ENCODE measurements at places on chromosomes 13 and 19. TPM values are rescaled to one million over a fixed set of nuclear protein-coding genes. Genes with fewer than 3 reads are reported as not detected.

DNA sequence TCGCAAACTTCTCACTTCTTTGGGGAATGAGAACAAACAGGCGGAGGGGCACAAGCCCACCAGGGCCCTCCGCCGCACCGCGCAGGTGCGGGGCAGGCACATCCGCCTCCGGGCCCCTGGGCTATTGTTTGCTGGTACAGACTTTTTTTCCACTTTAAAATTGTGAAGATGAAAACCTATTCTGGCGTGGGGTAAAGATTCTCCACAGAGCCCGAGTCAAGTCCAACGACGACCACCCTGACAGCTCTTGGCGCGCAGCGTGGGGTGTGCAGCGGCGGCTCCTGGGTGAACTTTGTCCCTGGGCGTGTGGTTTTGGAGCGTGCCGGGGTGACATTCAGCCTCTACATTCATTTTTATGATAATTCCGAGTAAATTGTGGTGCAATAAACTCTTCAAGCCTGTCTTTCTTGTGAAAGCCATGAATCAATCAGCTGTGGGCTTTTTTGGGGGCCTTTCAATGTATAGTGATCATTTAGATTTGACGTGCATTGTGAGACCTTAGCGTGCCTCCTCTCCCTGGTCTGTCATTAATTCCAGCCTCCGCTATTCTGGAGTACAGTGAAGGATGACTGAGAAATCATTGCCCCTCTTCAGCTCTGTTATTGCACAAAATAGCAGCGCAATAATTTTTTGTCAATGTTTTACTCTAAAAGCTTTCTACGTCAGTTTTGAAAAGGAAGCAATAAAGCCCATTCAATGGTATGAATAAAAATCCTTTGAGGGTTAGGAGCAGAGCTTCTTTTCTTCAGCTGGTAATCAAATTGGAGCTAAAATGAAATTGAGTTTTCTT, 90.0 kb downstream of the TEX29 start:
- no peaks in the 10 kb centered on the region for H3K4me1 ChIP-seq
- no peak for DNase-seq
- no peaks in the 10 kb centered on the region for H3K27me3 ChIP-seq
- H3K4me3 ChIP-seq: no peak overlapping the region
- no peaks in the 10 kb centered on the region for H3K36me3 ChIP-seq

GRCh38 chr19:45643927-45644771, 5.0 kb upstream of the EML2 start:
- H3K4me1 ChIP-seq: peaks cover 55% of the 10 kb centered on the region
- no peaks in the 10 kb centered on the region for H3K27me3 ChIP-seq
- H3K36me3 ChIP-seq: no peaks in the 10 kb centered on the region
- no peak overlapping the region for H3K27ac ChIP-seq
- no peak for DNase-seq

Gene CGB2
- not detected for total RNA-seq

Gene DCT
- total RNA-seq: 0.53 TPM

DNA sequence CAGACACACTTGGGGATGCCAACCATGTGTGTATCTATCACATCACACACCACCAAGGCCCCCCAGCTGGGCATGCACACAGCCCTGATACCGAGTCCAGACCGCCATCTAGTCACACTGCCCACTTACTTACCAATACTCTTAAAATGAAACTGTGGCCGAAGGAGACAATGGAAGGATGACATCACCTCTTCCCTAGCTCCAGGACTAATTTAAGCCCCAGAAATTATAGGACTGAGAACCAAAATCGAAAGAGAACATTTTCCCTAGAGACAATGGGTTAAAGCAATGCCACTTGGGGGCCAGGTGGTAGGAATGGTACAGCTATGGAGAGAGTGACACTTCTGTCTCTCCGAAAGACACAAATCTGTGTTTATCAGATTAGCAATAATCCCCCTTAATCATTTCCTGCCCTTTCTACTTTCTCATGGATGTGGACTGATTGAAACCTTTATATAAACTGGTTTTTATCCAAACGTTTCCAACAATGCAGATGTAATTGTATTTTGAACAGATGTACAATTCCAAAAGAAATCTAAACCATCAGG, 663 bp upstream of the GGACT start:
- H3K27me3 ChIP-seq: no peaks in the 10 kb centered on the region
- peak overlapping the region; percentile 77 for H3K4me3 ChIP-seq
- H3K4me1 ChIP-seq: peaks cover 35% of the 10 kb centered on the region
- peak overlapping the region; percentile 42 for H3K27ac ChIP-seq
- no peak for DNase-seq

DNA sequence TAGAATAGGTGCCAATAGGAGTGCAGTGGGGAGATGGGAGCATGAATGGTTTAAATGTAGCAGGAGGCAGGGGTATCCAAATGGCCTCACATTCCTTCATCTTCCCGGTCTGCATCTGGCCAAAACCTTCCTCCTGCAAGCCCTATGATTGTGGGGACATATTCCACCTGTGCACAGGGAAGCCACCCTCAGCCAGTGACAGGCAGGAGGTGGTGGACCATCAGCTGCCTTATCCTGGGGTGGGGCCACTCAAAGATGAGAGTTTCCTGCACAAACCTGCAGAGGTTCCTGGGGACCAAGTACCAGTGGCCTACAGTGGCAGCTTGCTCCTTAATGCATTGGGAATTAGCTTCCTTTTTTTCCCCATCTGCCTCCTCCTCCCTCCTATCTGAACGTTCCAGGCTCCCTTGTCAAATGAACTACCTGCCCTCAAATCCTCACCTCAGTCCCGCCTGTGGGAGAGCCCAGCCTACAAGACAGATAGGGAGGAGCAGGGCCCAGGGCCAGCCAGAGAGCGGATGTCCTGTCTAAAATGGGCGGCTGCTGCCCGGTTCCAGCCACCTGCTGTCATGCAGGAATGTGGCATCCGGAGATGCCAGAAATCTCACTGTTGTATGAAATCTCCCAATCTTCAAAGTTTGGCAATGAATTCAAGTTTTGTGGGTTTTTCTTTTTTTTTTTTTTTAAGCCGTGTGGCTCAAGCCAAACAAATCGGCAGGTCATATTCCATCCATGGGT, 85.0 kb downstream of the TSHZ3 start:
- H3K27me3 ChIP-seq: no peaks in the 10 kb centered on the region
- H3K36me3 ChIP-seq: no peaks in the 10 kb centered on the region
- DNase-seq: no peak
- no peak overlapping the region for H3K27ac ChIP-seq
- no peak overlapping the region for H3K4me3 ChIP-seq
- no peaks in the 10 kb centered on the region for H3K4me1 ChIP-seq

DNA sequence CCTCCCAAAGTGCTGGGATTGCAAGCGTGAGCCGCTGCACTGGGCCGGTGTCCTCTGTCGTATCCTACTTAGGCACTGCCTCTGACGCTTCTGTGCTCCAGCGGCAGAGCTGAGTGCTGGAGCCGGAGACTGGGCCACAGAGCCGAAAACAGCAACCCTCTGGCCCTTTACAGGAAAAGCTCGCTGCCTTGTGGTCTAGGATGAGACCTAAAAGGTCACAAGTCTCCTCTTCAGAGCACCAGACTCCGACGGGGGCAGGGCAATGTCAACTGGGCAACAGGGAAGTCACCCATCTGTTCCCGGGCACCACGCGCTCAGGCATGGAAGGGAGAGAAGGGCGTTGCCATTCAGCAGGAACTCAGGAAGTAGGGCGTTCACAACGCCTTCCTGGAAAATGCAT, 91.7 kb downstream of the GADD45B start:
- H3K27me3 ChIP-seq: no peaks in the 10 kb centered on the region
- DNase-seq: no peak
- H3K27ac ChIP-seq: no peak overlapping the region
- H3K4me3 ChIP-seq: no peak overlapping the region
- H3K36me3 ChIP-seq: no peaks in the 10 kb centered on the region

Gene CFAP97D2
- not detected for total RNA-seq

DNA sequence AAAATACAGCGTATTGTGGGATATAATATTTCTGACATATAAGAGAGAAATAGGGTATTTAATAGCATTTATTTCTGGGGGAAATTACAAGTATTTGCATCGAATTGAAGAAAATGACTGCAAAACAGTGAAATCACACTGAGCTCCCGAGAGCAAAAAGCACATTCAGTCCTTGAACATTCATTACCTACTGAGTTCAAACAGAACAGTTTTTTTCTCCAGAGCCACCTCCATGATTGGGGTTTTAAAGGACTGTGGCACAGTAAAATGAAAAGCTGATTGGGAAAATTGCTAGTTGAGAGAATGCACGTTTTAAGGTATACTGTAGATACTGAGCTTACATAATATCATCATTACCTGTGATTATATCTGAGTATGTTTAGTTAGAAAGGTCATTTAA, 58.0 kb upstream of the TRPC4 start:
- H3K36me3 ChIP-seq: no peaks in the 10 kb centered on the region
- no peak overlapping the region for H3K4me3 ChIP-seq
- no peaks in the 10 kb centered on the region for H3K27me3 ChIP-seq
- H3K4me1 ChIP-seq: no peaks in the 10 kb centered on the region

Gene ZNF766
- total RNA-seq: 54.1 TPM

Gene LRG1
- not detected for total RNA-seq

DNA sequence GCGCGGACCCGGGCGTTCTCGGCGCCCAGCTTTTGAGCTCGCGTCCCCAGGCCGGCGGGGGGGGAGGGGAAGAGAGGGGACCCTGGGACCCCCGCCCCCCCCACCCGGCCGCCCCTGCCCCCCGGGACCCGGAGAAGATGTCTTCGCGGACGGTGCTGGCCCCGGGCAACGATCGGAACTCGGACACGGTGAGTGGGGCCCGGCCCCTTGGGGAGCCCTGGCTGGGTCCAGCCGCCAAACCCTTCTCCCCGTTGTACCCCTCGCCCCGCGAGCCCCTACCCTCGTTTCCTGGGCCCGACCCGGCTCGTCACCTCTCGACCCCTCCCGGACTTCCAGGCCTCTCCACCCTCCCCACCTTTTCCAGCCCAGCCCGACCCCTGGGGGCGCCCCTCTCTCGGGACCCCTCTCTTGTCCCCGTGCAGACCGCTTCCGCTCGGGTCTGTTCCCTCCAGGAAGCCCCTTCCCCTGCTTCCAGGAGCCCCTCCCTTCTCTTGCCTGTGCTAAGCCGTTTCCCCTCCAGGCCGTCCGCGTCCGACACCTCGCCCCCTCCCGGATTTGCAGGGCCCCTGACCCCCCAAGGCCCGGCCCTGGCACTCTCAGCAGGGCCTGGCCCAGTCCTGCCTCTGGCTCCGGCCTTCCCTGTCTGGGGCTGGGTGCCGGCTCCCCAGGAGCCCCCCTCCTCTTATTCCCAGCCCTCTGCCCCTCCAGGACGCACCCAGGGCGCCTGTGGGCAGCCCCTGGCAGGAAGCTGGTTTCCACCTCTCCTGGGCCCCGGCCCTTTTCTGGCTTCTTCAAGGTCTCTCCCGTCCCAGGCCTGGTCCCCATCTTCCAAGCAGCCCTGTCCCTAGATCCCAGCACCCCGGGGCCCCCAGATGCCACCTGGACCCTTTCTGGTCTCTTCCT, 632 bp downstream of the MARK4 start:
- H3K27me3 ChIP-seq: no peaks in the 10 kb centered on the region
- H3K27ac ChIP-seq: peak overlapping the region; percentile 49
- no peaks in the 10 kb centered on the region for H3K36me3 ChIP-seq
- no peak for DNase-seq

DNA sequence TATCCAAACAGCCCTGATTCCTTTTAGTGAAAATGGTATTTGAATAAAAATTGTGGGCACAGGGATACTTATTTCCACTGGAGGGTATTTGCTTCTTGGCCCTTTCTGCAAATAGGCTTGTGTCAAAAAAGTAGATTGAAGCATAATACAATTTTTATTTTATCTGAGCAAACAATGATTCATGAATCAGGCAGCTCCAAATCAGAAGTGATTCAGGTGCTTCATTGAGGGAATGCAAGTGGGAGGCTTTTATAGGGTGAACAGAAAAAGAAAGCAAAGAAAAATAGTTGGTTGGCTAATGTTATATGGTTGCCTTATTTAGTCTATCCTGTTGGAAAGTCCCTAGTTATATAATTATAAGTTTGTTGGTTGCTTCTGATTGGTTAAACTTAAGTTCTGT, 117.9 kb downstream of the ITGBL1 start:
- H3K4me1 ChIP-seq: no peaks in the 10 kb centered on the region
- no peak overlapping the region for H3K4me3 ChIP-seq
- no peak for DNase-seq
- H3K27ac ChIP-seq: no peak overlapping the region

Gene RGL3
- not detected for total RNA-seq

- H3K4me1 ChIP-seq: no peaks in the 10 kb centered on the region
- H3K36me3 ChIP-seq: no peaks in the 10 kb centered on the region
- no peaks in the 10 kb centered on the region for H3K27me3 ChIP-seq
- H3K27ac ChIP-seq: no peak overlapping the region
- no peak for DNase-seq
- H3K4me3 ChIP-seq: no peak overlapping the region
These were observed 88.0 kb downstream of the TBC1D4 start for GRCh38 chr13:75393839-75394520.

DNA sequence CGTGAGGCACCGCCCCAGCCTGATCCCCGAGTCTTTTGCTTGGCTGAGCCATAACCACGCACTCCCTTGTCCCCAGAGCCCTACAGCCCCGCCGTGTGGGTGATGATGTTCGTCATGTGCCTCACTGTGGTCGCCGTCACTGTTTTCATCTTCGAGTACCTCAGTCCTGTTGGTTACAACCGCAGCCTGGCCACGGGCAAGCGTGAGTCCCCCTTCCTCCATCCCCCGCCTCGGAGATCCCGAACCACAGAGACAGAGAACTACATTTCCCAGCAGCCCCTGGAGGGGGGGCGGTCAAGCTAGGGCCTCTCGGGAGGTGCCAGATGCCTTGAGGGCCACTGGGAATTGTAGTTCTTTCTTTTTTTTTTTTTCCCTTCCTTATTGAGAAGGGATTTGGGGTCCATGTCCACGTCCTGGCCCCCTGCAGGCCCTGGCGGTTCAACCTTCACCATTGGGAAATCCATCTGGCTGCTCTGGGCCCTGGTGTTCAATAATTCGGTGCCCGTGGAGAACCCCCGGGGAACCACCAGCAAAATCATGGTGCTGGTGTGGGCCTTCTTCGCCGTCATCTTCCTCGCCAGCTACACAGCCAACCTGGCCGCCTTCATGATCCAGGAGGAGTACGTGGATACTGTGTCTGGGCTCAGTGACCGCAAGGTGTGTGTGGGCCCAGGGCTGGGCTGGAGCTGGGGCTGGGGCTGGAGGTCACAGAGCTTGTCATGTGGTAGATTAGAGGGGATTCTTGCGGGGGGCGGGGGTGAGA, 25.9 kb downstream of the GRIN2D start:
- H3K27ac ChIP-seq: no peak overlapping the region
- no peaks in the 10 kb centered on the region for H3K27me3 ChIP-seq
- no peak overlapping the region for H3K4me3 ChIP-seq
- DNase-seq: peak; percentile 84
- peaks cover 18% of the 10 kb centered on the region for H3K4me1 ChIP-seq
